NCI-H2081 (cell line): ENCODE measurements at places on chromosomes 11 and 22.

- DNase-seq: no peak
Measured at GRCh38 chr22:26737262-26737661, 79.9 kb downstream of the MIAT start.

GRCh38 chr22:50189184-50189848 is 3.6 kb downstream of the TRABD start:
- peak; percentile 57 for DNase-seq

DNA sequence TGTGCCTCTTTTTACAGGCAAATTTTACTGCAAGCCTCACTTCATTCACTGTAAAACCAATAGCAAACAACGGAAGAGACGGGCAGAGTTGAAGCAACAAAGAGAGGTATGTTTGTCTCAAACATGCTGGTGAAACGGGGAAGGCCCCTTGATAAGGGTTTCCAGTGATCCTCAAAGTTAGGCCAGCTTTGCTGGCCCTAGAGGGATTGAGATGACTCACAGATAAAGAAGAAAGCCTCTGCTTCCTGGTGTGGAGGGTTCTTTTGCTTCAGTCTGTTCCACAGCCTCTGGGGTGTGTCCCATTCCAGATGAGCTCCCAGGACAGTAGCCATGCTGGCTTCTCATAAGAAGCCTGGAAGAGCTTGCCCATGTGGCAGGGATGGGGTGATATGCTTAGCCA is 118.9 kb upstream of the PARVA start:
- DNase-seq: no peak

DNA sequence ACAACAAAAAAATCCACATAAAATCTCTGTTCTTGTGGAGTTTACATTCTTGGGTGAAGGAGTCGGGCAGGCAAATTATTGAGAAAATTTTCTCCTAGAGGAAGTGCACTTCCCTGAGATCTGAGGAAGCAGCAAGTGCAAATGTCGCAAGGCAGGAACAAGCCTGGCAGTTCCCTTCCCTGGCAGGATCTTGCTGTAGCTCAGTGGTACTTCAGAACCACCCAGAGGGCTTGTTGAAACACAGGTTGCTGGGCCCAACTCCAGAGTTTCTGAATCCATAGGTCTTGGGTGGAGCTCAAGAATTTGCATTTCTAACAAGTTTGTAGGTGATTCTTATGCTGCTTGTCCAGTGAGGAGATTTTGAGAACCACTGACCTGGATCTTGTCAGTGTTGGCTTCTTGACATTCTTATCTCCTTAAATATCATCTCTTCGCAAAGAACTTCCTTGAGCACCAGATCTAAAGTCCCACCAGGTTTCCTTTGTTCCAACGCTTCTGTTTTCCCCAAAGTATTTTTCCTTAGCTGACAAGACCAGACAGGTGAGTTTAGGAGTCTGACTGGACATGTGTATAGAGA is 9.6 kb downstream of the QSER1 start:
- no peak for DNase-seq

GRCh38 chr22:44020981-44021380 is 3.1 kb upstream of the PARVB start:
- no peak for DNase-seq

DNA sequence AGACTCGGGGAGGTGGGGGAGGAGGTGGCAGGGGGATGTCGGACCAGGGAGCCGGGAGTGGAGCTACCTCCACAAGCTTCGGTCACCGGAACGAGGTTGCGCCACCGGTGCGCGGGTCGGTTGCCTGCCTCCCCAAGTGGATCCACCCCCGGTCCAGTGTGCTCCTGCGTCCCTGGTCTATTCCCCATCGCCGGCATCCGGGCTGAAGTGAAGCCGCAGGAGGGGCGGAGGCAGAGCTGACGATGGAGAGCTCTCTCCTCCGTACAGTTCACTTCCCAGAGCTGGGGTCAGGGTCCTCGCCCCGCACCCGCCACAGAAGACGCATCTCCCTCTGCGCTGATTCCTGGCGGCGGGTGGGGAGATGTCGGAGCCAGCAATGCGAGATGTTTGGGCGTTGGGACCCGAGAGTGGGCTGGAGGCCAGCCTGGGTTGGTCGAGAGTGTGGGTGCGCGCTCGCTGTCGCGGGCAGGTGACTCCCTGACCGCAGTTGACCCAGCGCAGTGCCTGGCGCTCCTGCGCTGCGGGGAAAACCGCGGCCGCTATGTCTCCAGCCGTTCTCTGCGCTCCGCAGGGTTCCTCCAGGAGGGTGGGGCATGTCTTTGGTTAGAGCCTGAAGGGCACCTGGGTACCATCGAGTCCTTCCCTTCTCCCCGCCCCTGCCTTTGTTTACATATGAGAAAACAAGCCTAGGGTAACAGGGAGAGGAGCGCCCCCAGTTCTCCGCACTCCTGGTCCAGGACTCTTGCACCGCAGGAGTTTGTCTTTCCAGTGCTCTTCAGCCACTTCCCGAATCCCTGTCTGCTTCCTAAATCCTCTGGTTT is 1.7 kb downstream of the C11orf96 start:
- DNase-seq: no peak

GRCh38 chr22:24768537-24769374 is 5.8 kb downstream of the PIWIL3 start:
- peak; percentile 20 for DNase-seq

GRCh38 chr11:13233173-13233745 is 44.3 kb upstream of the BMAL1 start:
- DNase-seq: no peak

DNA sequence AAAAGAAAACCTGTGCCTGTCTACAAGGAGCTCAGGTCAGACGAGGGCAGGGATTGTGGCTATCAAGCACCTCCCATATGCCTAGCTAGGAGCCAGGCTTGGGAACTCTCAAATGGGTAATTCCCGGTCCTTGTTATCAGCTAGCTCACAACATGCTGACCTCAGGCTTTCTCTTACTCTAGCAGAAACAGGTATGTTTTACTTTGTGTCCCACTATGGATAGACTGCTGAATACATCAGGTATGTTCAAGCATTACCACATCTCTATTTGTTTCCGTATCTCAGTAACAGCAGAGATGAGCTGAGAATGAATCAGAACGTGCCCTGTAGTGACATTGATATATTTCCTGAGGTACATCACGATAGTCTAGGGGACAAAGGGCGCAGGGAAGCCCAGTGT is 29.4 kb downstream of the SHISA8 start:
- no peak for DNase-seq

- DNase-seq: no peak
Measured at GRCh38 chr11:95360377-95361075, 129.5 kb upstream of the SESN3 start.

DNA sequence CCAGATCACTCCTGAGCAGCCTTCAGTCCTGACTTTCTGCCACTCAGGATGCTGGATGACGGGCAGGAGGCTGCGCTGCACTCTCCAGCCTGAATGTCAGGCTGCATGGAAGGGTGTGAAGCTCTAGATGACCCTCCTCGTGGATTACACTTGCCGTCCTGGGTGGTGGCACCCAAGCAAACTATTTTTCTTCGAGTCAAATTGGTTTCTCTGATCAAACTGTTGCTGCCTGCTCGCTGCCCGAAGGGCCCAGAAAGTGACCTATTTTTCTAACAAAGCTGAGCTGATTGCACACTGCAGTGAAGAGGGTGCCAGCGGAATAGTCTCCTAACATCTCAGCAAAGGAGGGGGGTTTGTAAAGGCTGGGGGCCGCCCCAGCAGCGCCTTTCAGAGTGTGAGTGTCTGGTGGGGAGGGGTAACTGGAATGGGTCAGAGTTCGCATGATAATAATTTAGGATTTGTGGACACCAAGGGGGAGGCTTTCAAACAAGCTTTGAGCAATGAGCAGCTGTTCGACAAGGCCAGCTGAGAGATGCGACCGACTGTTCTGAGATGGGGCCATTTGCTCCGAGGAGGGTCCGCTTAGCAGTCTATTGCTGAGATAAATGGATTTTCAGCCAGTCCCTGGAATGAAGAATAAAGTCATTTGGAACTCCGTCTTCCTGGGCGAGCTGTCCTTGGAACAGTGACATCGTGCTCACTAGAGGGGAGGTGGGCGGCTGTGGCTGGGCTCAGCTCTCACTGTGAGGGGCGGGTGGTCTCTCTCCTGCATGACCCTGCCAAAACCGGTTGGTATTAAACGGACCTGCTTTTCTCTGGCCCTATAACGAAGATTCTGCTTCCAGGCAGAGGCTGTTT is 537.6 kb downstream of the BRD1 start:
- no peak for DNase-seq

DNA sequence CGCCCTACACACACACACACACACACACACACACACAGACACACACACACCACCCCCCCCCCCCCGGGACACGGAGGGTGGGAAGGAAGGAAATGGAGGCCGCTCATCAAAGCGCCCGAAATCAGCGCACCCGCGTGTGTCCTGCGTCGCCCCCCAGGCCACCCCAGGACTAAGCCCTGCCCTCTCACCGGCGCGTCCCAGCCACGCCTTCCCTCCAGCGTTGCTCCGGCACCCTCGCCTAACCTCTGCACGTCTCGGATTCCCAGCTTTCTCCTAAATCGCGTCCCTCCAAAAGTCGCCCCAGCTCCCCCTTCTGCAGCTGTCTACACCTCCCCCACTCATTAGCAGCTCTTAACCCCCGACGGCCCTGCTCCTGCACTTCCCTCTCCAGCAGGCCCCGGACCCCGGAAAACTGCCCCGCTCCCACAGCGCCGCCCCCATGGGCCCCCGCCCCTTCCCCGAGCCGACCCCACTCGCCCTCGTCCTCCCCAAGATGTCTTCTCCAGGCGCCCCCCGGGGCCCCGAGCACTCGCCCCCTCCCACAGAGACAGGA is 557 bp downstream of the PACSIN2 start:
- no peak for DNase-seq

DNA sequence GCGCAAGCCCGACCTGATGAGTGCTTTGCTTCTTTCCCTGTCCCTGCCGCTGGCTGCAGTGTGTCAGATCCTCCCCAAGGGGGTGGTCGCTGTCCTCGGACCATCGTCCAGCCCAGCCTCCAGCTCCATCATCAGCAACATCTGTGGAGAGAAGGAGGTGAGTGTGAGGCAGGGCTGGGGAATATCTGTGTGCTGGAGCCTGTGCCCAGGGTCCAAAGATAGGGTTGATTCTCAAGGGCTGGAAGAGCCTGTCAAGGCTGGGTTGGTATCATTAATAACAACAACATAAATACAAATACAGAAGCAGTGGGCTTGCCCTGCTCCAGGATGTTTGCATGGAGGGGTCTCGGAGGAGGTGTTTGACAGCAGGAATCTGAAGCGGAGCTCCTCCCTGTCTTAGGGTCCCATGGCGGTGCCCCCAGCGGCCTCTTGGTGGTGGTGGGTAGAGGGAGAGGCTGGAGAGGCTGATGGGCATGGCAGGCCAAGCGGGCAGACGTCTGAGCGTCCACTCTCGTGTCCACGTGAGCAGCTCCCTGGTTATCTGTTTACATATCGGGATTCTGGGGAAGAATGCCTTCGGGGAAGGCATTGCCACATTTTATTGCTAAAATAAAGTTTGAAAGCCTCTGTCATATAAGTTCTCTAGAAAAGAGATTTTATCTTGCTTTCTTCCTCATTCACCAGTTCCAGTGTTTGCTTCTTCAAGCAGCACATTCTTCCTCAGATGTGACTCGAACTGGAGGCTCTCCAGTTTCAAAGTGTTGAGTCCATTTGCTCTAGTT is 208.4 kb upstream of the TBCEL start:
- no peak for DNase-seq

DNA sequence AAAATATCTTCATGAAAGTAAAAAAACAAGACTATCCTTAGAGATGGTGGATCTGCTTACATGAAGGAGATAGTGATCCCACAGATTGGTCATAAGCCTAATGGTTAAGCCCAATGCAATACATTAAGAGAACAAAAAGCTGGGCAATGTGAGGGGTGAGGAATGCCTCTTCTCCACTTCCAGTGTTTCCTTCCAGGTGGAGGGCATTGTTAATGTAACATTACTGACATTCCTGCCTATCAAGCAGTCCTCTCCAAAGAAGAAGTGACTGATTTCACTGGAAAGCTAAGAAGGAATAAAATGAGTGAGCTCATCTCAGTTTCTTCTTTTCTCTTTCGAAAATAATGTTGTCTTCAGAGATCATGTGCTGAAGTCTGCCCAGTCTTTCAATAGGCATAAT is 207.8 kb downstream of the RAB38 start:
- no peak for DNase-seq

GRCh38 chr11:5088556-5088955 is 19.2 kb downstream of the OR52E1 start:
- DNase-seq: no peak

DNA sequence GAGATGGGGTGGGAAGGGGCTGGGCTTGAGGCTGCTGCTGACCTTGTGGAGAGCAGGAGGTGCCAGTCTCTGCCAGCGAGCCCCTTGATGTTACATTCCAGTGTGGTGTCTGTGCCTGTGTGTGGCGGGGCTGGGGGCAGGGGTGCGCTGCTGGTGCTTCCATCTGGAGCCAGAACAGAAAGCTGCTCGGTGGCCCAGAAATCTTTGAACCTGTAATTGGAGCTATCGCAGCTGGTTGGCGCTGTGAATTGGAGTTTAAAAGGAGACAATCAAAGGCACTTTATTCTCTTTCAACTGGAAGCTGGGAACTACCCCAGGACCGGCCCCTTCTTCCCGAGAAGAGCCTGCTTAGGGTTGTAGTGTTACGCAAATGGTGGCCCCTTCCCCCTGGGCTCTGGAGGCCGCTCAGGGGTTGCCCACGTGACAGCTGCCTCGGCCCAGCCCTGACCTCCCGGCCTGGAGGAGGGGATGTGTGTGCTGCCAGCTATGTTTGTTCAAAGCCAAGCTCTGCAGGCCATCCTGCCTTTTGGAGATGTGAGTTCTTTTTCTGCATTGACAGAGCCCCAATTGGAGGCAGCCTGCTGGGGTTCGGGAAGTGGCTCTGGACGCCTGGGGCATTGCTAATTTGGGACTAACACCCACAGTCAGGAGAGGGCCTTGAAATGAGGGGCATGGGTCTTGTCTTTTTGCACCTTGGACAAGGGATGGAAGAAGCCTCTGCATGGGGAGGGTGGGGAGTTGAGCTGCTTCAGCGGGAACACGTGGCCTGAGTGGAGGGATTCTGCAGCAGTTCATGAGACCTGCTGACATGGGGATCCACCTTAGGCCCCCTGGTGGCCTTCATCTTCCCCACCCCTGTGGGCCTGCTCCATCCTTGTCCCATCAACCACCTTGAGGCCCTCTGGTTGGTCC is 14.0 kb upstream of the ARSA start:
- no peak for DNase-seq

DNA sequence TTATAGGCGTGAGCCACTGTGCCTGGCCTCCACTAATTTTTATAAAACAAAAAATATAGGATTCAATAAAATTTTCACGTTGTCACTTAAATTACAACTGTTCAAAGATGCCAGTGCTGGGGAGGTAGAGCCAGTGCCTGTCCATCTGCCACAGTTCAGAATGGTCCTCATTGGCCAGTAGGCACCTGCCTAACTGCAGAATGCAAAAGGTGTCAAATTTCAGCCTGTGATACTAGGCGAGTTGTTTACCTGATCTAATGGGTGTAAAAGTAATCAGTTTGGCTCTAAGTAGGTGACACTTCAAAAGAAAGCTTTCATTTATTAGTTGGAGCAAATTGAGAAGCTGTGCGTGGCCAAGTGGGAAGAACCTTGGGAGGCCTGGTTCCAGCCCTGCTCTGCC is 2.4 kb downstream of the SMARCB1 start:
- DNase-seq: peak; percentile 13

DNA sequence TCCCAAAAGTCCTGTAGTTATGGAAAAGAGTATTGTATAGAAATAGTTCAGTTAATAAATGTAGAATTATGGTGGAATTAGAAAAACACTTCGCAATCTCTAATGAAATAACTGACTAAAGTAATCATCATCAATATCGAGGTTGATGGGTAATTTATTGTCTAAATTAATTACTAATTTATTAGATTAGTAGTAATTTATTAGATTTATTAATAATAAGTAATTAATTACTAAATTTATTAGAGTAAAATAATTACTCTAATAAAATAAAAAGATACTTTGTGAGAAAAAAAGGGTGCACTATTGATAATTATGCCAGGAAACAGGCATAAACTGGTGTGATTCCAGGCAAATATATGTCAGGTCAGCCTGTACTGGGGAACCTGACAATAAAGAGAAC is 455.6 kb downstream of the AASDHPPT start:
- no peak for DNase-seq
